ENCODE measurements at places on chromosomes 4 and X.

DNA sequence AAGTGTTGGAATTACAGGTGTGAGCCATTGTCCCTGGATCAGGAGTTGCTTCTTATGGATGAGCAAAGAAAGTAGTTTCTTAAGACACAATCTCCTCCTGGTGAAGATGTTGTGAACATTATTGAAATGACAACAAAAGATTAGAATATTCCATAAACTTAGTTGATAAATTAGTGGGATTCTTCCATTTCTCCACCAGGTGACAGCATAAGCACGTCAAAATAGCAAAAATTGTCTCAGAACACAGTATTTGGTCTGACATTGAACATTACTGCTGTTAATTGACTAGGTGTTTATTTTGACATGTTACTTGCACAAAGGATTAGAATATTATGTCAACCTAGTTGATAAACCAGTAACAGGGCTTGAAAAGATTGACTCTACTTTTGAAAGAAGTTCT is 21.6 kb downstream of the CLDN34 start:
- DNase-seq = no peak

DNA sequence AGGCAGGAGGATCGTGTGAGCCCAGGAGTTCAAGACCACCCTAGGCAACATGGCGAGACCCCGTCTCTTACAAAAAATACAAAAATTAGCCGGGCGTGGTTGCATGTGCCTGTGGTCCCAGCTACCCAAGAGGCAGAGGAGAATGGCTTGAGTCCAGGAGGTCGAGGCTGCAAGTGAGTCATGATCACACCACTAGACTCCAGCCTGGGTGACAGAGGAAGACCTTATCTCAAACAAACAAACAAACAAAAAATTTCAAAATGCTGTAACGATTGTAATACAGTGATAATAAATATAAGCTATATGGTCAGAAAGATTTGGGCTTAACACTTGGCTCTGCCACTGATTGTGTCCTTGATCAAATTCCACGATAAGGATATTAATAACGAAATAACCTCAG is 24.2 kb downstream of the SLC25A4 start:
- DNase-seq = no peak

DNA sequence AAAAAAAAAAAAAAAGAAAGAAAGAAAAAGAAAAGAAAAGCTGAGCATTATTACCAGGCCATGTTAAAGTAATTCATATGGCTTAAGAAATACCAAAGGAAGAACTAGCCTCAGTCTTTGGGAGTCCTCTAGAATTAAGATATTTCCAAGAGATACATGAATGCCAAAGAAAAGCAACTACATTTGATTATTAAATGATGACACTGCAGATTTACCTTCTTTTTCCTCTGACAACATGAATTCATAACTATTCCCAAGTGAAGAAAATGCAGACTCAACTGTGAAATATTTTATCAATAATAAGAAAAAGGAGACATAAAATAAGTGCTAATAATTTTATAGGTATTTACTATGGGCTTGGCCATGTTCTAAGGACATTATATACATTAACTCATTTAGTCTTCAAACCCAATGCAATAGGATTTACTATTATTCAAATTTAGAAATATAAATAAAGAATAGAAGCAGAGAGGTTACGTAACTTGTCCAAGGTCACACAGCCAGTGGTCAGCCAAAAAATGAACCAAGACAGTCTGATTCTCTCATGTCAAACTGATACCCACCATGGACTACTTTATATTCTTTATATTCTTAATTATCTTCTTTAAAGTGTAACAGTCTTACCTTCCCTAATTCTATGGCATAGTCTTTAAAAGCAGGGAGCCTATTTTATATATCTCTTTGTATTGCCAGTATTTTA is 6.9 kb downstream of the SH3D19 start:
- no peak for DNase-seq

DNA sequence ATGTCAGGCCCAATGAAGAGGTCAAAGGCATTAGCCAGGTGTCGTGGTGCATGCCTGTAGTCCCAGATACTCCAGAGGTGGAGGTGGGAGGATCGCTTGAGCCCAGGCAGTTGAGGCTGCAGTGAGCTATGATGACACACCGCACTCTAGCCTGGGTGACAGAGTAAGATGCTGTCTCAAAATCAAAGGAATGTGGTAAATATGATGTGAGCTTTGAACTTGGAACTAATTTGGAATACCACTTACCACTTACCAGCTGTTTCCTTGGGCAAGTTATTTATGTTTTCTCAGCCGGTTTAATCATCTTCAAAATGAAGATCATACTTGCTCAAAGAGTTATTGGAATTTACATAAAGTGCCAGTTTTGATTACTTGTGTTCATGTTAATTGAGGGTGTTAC is 23.8 kb upstream of the SEPSECS start:
- DNase-seq = no peak

GRCh38 chr4:81504112-81505003 is 32.7 kb upstream of the RASGEF1B start:
- no peak for DNase-seq

- DNase-seq = no peak
These were observed 605.1 kb downstream of the BCOR start for GRCh38 chrX:39492497-39493162.

DNA sequence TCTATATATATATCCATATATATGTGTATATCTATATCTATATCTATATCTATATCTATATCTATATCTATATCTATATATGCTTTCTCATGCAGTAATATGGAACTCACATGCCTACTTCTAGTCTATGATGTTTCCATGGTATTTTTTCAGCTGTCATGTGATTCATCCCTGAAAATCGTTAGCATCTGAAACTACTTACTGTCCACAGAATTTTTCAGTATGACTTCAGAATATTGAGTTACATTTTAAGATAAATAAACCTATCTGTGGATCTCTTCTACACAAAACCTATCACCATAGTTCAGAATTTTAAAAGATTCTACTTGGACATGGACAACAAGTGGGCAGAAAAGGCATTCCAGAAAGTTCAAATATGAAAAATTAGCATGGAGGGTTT is 855.1 kb upstream of the INTU start:
- peak; percentile 78 for DNase-seq

GRCh38 chrX:22538580-22538979 is 265.9 kb downstream of the CBLL2 start:
- DNase-seq = no peak

GRCh38 chrX:138492371-138492770 is 219.1 kb downstream of the FGF13 start:
- DNase-seq = no peak

GRCh38 chrX:41922431-41923151 is 763 bp downstream of the CASK start:
- DNase-seq = peak; percentile 3

GRCh38 chr4:137076908-137077307 is 455.4 kb downstream of the PCDH18 start:
- DNase-seq = no peak

- no peak for DNase-seq
These were observed 1112.1 kb upstream of the PRKX start for GRCh38 chrX:4825550-4825949.

- DNase-seq = no peak
These were observed 141.0 kb downstream of the ARX start for GRCh38 chrX:24874604-24875247.

DNA sequence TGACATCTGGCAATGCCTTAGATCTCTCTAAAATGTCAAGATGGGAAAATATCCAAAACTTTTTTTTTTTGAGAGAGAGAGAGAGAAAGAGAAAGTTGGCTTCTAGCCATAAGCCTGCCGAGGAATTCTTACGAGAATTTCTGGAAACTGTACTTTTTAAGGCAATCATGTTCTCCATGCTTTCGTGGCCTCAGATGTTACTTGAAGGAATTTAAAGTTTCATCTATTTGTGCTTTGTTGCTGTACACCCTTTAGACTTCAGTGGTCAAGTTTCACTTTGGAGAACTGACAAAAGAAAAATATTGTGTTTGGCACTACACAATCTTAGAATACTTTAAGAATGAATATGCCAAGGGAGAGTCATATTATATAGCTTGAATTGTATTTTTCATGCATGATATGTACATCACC is 53.9 kb downstream of the FAT4 start:
- DNase-seq = peak; percentile 26

DNA sequence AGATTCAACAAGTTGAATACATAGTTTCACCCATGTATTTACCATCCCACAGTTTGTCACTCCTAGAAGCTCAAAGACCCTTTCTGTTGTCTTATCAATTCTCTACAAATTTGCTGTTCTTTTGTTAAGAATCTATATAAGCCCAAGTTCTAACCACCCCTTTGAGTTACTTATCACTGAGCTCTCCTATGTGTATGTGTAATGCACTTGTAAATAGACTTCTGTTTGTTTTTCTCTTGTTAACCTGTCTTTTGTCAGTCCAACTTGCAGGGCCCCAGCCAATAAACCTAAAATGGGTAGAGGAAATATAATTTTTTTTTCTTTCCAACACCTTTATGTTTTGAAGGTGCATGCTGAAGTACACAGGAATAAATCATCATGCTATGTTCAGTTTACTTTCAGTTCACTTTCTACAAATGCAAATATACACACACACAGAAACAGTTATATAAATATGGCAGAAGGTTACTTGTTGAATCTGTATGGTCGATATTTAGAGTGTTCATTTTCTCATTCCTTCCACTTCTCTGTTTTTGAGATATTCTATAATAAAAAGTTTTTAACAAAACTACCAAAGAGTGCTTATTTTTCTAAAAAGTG is 22.3 kb upstream of the CLOCK start:
- DNase-seq = no peak

- no peak for DNase-seq
These were observed 2.8 kb downstream of the NLRP2B start for GRCh38 chrX:57677132-57677858.

All from AG08395 (cell line).